Aorta (tissue), 5 donors: ENCODE measurements at places on chromosomes 5 and 9. TPM values are rescaled to one million over a fixed set of nuclear protein-coding genes. Genes with fewer than 3 reads are reported as not detected.

Gene LEAP2
- 1.3 TPM for total RNA-seq

Gene TMEFF1
- total RNA-seq = 0.78 TPM

Gene HTR1A
- 0.52 TPM for total RNA-seq

Gene FGF18
- 15.2 TPM for total RNA-seq

Gene GAPT
- 1.9 TPM for total RNA-seq

Gene ROPN1L
- total RNA-seq = not detected

Gene OLFM1
- 21.0 TPM for total RNA-seq

Gene TMEM245
- 60.1 TPM for total RNA-seq

Gene LCN9
- total RNA-seq = not detected

Gene NOXA1
- 8.5 TPM for total RNA-seq

Gene PDE8B
- total RNA-seq = 25.5 TPM

Gene LTC4S
- total RNA-seq = 34.7 TPM

Gene OR1J2
- not detected for total RNA-seq

Gene PRUNE2
- total RNA-seq = 558 TPM

Gene MEIKIN
- 3.4 TPM for total RNA-seq

Gene NKD2
- 2.8 TPM for total RNA-seq

Gene RANBP17
- total RNA-seq = 10.8 TPM

Gene RMRP
- total RNA-seq = 14,949 TPM

Gene NRG2
- total RNA-seq = 1.3 TPM

Gene ARL14EPL
- total RNA-seq = 0.63 TPM

Gene SMIM33
- not detected for total RNA-seq

Gene IFNK
- not detected for total RNA-seq

Gene PCDHA1
- total RNA-seq = not detected

Gene SLC6A18
- total RNA-seq = not detected

Gene TUSC1
- total RNA-seq = 22.1 TPM

Gene PCDHB8
- total RNA-seq = 4.3 TPM

Gene GRXCR2
- not detected for total RNA-seq

Gene LCN1
- 0.81 TPM for total RNA-seq

Gene MAP3K1
- total RNA-seq = 11.2 TPM

Gene ARHGEF39
- total RNA-seq = 0.75 TPM

Gene POLK
- 45.1 TPM for total RNA-seq

Gene PIP5KL1
- total RNA-seq = 3.0 TPM

Gene DOK3
- total RNA-seq = 21.6 TPM

Gene GRIN3A
- 0.33 TPM for total RNA-seq

Gene IFNB1
- not detected for total RNA-seq

Gene CLK4
- total RNA-seq = 26.3 TPM

Gene IFNA2
- not detected for total RNA-seq

Gene CARTPT
- not detected for total RNA-seq

Gene PAEP
- total RNA-seq = not detected
